ENCODE measurements at places on chromosomes 1 and 21.

DNA sequence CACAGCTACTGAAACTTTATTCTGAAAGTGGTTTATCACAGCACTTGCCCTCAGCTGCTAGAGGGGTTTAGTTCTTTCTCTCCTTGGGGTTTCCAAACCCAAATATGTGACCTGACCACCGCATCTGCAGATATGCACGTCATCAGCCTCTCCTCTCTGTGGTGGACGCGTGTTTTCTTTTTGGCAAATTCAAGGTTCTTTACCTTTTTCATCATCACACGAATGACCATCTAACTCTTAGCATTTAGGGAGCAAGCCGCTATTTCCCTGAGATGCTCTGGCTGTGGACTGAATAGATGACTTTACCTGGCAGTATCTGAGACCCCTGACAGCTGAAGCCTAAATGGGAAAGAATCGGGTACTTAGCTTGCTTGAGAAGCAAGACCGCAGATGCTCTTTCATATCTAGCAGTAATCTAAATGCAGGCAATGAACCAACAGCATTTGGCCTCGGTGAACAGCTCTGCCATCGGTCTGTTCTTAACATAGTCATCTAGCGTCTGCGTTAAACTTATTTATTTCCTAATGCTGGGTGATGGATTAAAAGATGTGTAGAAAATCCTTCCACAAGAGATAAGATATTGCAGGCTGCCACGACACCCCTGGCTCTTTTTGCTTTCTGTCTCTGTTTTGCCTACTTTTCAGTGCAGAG lies 463.4 kb downstream of the CAMTA1 start:
- no peak for DNase-seq

- DNase-seq = no peak
Observed at GRCh38 chr21:35399002-35399530, 350.0 kb upstream of the RUNX1 start.

DNA sequence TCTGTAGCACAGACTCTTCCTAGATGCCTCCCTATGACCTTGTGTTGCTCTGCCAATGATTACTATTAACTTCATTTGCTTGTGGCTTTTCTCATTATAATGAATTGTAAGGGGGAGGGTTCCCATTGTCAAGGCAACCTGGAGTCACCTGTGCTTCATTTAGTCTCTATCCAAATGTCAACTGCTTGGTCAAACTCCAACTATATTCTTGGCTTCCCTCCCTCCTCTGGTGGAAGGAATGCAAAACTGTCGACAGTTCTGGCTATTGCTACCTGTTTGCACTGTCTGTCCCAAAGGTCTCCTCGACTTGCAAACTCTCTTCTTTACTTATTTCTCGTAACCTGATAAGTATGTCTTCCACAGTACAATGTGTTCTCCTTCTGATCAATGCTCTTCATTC lies 100.3 kb downstream of the CACNA1E start:
- DNase-seq = no peak

DNA sequence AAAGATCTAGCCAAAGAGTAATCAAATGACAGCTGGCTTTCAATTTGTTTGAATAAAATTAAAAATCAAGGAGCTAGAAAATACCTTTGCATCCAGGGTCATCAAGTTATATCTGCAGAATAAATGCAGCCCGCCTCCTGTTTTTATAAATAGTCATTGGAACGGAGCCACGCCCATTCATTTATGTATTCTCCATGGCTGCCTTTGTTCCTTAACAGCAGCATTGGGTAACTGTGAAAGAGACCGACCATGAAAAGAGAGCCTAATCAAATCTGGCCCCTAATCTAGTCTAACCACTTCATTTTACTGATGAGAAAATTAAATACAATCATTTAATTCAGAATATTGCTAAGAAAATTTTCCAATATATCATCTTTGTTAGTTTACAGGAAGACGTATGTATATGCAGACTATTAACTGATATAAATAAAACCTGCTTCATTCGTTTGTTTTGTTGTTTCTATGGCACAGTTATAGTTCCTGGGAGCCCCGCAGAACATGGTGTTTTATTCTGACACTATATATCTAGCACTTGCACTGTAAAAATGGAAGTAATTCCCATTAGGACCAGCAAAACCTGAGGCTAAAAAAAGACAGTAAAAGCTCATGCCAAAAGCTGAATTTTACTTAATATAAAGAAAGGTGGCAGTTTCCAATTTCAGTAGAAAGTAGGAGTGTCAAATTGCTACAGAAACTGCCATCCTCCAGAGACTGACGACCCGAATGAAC lies 111.8 kb upstream of the PALMD start:
- DNase-seq = no peak

DNA sequence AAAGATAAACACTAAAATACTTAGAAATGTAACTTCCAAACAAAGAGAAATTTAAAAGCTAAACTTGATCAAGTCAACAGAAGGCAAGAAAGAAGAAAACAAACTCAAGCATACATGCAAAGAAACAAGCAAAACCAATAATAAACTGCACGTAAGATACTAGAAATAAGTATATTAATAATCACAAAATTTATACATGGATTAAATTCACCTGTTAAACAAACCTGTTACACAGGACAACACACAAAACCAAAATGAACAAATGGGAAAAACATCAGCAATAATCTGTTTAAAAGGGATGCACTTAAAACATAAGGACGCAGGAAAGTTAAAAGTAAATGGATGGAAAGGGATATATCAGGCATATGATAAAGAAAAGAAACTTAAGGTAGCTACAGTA lies 165.8 kb downstream of the CDC42BPA start:
- DNase-seq = no peak

- no peak for DNase-seq
Observed at GRCh38 chr1:93969887-93970286, 60.7 kb upstream of the GCLM start.

GRCh38 chr1:159204161-159205141 lies at the start of gene ACKR1:
ACKR1 (plus strand) TSS chr1:159204875; CDS start chr1:159204960, 85 bp downstream.
- DNase-seq = no peak

- DNase-seq = no peak
Observed at GRCh38 chr1:211518330-211519289, 26.6 kb upstream of the RD3 start.
